ENCODE measurements at places on chromosomes 13 and 19. TPM values are rescaled to one million over a fixed set of nuclear protein-coding genes. Genes with fewer than 3 reads are reported as not detected.
A peak's percentile ranks its signal among the peaks of the same experiment; 100 is the strongest.

Gene TMIGD2
- total RNA-seq = not detected

DNA sequence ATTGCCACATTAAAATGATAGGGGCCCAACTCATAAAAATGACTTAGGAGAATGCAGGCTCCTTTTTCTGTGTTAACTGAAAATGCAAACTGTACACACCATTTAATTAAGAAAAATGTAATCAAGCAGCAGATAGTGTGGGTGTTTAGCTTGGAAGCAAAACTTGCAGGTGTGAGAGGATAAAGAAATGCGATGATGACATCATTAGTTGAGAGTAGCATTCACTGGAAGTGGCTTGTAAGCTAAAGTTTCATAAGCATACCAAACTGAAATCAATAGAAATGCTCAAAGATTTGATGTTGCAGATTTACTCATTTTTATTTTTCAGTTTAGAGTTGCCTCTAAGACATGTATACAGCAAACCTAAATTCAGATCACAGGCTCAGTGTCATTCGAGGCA is 86.6 kb downstream of the PRR20E start:
- no peak overlapping the region for H3K27ac ChIP-seq
- H3K4me3 ChIP-seq = no peak overlapping the region
- H3K4me1 ChIP-seq = no peaks in the 10 kb centered on the region
- H3K36me3 ChIP-seq = no peaks in the 10 kb centered on the region
- H3K27me3 ChIP-seq = no peaks in the 10 kb centered on the region

- H3K4me3 ChIP-seq = no peak overlapping the region
- H3K27me3 ChIP-seq = no peaks in the 10 kb centered on the region
- no peaks in the 10 kb centered on the region for H3K4me1 ChIP-seq
- no peaks in the 10 kb centered on the region for H3K36me3 ChIP-seq
These were observed 222.4 kb downstream of the UQCRFS1 start for GRCh38 chr19:28990522-28990921.

- H3K4me1 ChIP-seq = no peaks in the 10 kb centered on the region
- H3K27ac ChIP-seq = no peak overlapping the region
- H3K36me3 ChIP-seq = no peaks in the 10 kb centered on the region
- no peak overlapping the region for H3K4me3 ChIP-seq
- H3K27me3 ChIP-seq = no peaks in the 10 kb centered on the region
These were observed 521.8 kb downstream of the LMO7 start for GRCh38 chr13:76157926-76158325.

GRCh38 chr13:21661097-21661909 is 9.6 kb upstream of the FGF9 start:
- peaks cover 14% of the 10 kb centered on the region for H3K27me3 ChIP-seq
- H3K4me1 ChIP-seq = no peaks in the 10 kb centered on the region
- no peak overlapping the region for H3K27ac ChIP-seq
- no peak overlapping the region for H3K4me3 ChIP-seq
- DNase-seq = no peak

Gene APC2
- 6.0 TPM for total RNA-seq

- H3K36me3 ChIP-seq = peaks cover 51% of the 10 kb centered on the region
- no peak overlapping the region for H3K27ac ChIP-seq
- DNase-seq = no peak
- H3K27me3 ChIP-seq = no peaks in the 10 kb centered on the region
- no peaks in the 10 kb centered on the region for H3K4me1 ChIP-seq
- no peak overlapping the region for H3K4me3 ChIP-seq
These were observed 20.6 kb downstream of the MTMR6 start for GRCh38 chr13:25266706-25267105.

DNA sequence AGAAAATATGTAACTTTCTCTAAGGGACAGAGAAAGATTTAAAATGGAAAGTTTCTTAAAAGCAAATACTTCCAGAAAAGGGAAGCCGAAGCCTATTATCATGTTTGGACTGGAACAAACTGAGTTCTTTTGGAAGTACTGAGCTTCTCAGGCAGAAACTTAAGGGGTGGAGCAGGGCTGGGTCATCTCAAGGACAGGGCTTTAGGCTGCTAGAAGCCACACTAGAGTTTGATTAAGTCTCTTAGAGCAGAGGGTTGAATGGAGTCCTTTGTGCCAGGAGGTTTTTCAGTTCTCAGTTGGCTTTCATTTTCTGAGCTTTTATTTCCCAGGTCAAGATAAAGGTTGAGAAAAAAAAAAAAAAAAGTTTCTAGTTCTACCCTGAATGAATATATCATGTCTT is 432.7 kb downstream of the SLITRK5 start:
- H3K4me1 ChIP-seq = no peaks in the 10 kb centered on the region
- H3K27ac ChIP-seq = no peak overlapping the region
- H3K36me3 ChIP-seq = no peaks in the 10 kb centered on the region
- no peak overlapping the region for H3K4me3 ChIP-seq
- no peaks in the 10 kb centered on the region for H3K27me3 ChIP-seq

Gene ITPKC
- 14.7 TPM for total RNA-seq

Gene ATP12A
- total RNA-seq = not detected

GRCh38 chr19:35414442-35414841 is 33.6 kb upstream of the FFAR2 start:
- no peak overlapping the region for H3K4me3 ChIP-seq
- peaks cover 12% of the 10 kb centered on the region for H3K27me3 ChIP-seq
- H3K27ac ChIP-seq = no peak overlapping the region

DNA sequence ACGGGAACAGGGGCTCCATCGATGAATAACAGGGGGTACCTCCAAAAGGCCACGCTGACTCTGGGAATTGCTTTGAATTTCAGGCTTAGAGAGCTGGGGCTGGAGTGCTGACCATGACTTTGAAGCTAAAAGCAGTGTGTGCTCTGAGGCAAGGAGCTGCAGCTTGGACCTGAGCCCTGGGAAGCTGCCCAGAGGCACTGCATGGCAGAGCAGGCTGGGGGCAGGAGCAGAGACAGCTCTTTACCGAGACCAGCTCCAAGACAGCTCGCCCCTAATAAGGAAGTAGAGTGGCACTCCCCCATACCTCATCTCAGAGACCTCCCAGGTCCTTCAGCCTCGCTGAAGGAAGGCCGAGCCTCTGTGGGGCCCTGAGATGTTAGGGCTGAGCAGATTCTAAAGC is 200.2 kb downstream of the COL4A1 start:
- peak overlapping the region; percentile 49 for H3K27ac ChIP-seq
- no peaks in the 10 kb centered on the region for H3K4me1 ChIP-seq
- peak; percentile 29 for DNase-seq
- no peaks in the 10 kb centered on the region for H3K36me3 ChIP-seq

- no peak overlapping the region for H3K4me3 ChIP-seq
- H3K36me3 ChIP-seq = no peaks in the 10 kb centered on the region
- DNase-seq = no peak
- H3K27ac ChIP-seq = no peak overlapping the region
- H3K4me1 ChIP-seq = no peaks in the 10 kb centered on the region
These were observed 374.4 kb downstream of the SPRY2 start for GRCh38 chr13:79966493-79966895.

DNA sequence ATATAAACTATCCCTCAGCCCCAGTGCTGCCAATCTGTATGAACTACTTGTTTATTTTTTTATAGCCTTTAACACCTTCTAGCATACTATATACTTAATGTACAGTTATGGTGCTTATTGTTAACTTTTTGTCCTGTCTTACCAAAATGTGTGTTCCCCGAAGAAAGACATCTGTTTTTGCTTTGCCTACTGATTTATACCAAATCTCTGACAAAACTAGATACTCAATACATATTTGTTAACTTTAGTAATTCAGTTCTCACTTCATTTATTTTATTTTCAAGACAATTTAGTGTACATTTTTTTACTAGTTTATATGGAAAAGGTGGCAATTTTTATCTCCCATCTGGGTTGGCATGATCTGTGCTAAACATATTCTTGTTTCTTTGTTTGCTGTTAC is 824.3 kb upstream of the ATXN8OS start:
- H3K36me3 ChIP-seq = no peaks in the 10 kb centered on the region
- no peaks in the 10 kb centered on the region for H3K4me1 ChIP-seq
- no peak overlapping the region for H3K4me3 ChIP-seq
- no peaks in the 10 kb centered on the region for H3K27me3 ChIP-seq

Gene LIPE
- 60.2 TPM for total RNA-seq

Gene ZNF230
- total RNA-seq = 3.7 TPM

GRCh38 chr13:84294576-84294975 is 412.3 kb upstream of the SLITRK1 start:
- H3K27me3 ChIP-seq = no peaks in the 10 kb centered on the region
- no peak overlapping the region for H3K4me3 ChIP-seq
- DNase-seq = no peak

GRCh38 chr19:51531349-51532315 is at the start of gene SIGLEC6:
SIGLEC6 (minus strand) TSS chr19:51531670; CDS start chr19:51531648, 22 bp downstream.
- no peak within 1 kb of the TSS for H3K27ac ChIP-seq
- peak; percentile 51 for DNase-seq
- peaks cover 10% of the 10 kb centered on the region for H3K27me3 ChIP-seq
